ENCODE measurements at places on chromosomes 7 and 10.

DNA sequence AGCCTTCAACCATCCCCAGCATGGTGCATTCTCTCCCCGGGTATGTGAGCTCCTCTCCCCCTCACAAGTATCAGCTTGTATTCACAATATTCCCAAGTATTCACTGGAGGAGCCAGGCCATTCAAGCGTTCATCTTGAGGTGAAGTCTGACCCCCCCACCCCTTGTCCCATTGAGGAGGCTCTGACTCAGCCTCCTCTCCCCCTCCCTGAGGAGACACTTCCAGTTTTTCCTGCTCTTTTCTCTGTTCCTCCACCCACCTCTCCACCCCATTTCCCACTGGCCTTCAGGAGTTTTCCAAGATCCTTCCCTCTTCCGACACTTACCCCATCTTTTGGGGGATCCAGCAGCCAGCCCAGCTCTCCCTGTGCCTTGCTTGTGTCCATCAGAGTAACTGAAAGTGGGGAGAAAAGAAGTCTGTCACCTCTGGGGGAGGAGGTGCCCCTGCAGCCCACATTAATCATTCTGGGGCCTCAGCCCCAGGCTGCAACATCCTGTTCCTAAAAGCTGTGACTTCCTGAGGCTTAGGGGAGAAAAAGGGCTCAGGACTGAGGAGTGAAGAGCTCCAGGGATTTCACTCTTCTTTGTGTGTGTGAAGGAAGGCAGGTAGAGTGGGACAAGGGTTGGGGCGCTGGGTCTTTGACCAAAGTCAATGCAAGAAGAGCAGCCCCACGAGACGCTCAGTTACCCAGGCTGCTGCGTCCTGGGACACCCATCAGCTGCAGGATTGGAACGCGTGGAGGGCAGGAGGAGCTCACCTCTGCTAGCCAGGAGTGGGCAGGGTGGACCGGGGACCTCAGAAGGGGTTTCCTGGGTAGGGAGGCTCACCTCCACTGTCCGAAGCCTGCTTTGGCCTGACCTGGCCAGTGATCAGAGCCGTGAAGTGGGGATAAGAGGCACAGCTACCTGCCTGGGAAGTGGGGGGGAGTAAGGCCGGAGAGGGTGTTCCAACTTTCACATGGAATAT, 1.1 kb downstream of the EPHA1 start:
- DNase-seq, result no peak

DNA sequence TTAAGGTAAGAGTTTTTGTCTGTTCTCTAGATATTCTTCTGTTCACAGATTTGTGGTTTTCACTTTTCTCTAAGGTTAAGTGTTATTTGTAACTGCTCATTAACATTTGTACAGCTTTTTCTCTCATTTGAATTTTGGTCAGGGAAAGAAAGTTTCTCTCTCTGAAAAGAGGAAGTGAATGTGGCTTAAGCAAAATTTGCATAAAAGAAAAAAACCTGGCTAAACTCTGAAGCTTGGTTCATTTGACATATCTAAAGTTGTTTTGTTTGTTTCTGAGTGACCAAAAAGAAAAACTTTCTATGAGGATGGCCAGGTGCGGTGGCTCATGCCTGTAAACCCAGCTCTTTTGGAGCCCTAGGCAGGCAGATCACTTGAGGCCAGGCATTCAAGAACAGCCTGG, 22.0 kb upstream of the SLC26A4 start:
- no peak for DNase-seq

GRCh38 chr10:3622845-3623621, 162.0 kb downstream of the KLF6 start:
- DNase-seq, result no peak

- DNase-seq, result no peak
These were observed 25.5 kb downstream of the RABGEF1 start for GRCh38 chr7:66766041-66766440.

DNA sequence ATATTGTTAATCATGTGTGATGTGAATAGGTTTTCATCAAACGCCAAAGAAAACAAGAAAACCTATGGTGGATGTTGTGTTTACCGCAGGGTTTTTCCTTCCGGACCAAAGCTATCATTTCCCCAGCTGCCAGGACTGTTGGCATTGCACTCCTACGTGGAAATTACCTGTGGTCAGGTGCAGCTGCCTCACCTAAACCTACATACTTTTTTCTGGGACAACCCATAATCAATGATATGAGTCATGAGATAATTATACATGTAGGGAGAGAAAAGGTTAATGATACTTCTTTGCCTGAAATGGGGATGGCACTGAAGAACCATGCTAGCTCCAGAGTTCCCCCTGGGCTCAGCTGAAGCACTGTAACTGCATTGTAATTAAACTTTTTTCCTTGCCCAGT, 223.6 kb upstream of the SEMA3E start:
- DNase-seq, result no peak

GRCh38 chr7:93622036-93623033, 47.8 kb upstream of the CALCR start:
- DNase-seq, result peak; percentile 45
